NCI-H1930 (cell line): ENCODE measurements at places on chromosomes 7 and 10.

DNA sequence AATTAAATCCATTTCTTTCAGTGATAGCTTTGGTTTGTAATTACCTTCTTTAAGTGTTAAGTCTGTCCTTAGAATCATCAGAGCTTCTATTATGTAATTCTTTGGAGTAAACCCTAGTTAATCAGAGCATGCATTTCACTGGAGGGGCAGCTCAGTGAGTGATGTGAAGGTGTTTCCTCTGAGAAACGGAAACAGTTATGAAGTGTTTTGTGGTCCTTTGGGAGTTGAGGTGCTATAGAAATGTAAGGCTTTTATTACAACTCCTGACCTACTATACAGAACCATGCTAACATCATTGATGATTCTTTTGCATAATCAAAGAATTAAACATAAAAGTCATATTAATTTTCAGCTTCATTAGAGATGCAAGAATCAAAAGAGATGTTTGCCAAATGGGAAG, 141.5 kb downstream of the EXOC4 start:
- no peak for DNase-seq

DNA sequence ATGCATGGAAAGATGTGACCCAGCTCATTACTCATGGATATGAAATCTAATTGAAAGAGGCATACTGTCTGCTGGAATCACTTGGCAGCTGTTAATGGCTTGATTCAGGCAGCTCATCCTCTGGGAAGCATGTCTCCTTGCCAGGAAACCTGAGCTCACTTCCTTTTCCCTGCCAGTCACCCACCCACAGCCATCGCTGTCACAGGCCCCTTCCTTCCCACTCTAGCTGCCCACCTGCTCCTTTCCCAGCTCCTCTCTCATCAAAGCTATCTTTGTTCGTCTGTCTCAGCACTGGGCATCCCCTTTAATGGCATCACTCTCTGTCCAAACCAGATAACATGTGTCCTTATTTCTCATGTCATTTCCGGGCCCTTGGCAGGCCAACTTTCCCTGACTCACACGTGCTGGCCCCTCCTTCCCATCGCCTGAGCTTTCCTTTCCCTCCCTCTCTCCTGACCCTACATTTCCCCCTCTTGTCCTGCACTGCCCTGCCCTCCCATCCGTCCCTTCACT, 721.9 kb downstream of the TNS3 start:
- DNase-seq: no peak

- DNase-seq: no peak
These were observed 28.2 kb downstream of the ADARB2 start for GRCh38 chr10:1709161-1709560.

- no peak for DNase-seq
These were observed 32.5 kb upstream of the VWDE start for GRCh38 chr7:12436126-12436525.

DNA sequence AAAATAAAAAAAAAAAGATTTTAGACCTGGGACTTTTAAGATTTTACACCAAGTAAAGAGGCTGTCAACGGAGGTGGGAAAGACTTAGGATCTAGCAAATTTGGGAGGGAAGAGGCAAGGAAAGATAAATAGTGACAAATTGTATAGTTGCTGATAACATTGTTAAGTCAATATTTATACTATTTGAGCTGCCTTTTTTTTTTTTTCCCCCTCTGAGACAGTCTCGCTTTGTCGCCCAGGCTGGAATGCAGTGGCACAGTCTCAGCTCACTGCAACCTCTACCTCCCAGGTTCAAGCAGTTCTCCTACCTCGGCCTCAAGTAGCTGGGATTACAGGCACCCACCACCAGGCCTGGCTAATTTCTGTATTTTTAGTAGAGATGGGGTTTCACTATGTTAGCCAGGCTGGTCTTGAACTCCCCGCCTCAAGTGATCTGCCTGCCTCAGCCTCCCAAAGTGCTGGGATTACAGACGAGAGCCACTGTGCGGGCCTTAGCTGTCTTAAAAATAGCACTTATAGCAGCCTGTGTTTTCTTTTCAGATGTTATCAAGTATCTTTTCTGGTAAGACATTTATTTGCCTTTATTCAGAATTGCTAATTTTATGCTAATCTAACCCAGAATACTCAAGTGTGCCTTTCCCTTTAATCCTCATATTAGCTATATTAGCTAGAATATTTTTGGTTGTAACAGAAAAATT, 94.5 kb downstream of the MMRN2 start:
- DNase-seq: no peak

DNA sequence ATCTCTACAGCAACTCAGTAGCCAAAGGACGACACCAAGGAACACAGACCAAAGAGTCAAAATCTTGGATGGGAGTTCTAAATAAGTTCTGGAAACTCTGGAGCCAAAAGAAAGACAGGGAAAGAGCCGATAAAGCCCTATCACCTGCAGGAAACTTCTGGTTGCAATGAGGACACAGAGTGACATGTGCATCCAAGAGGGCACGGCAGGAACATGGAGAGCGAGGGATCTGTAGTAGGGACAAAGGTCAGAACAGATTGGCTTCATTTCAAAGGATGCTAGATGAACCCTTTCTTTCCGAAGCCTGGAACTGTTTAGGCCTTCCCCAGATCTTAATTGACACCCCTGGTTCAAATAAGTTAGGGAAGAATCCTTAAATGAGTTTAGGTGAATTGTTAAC, 39.5 kb downstream of the CACNA2D1 start:
- DNase-seq: no peak

- DNase-seq: peak; percentile 32
These were observed 367.7 kb downstream of the PHF14 start for GRCh38 chr7:11341285-11341944.

GRCh38 chr10:93639791-93640190, 27.5 kb downstream of the PDE6C start:
- no peak for DNase-seq

DNA sequence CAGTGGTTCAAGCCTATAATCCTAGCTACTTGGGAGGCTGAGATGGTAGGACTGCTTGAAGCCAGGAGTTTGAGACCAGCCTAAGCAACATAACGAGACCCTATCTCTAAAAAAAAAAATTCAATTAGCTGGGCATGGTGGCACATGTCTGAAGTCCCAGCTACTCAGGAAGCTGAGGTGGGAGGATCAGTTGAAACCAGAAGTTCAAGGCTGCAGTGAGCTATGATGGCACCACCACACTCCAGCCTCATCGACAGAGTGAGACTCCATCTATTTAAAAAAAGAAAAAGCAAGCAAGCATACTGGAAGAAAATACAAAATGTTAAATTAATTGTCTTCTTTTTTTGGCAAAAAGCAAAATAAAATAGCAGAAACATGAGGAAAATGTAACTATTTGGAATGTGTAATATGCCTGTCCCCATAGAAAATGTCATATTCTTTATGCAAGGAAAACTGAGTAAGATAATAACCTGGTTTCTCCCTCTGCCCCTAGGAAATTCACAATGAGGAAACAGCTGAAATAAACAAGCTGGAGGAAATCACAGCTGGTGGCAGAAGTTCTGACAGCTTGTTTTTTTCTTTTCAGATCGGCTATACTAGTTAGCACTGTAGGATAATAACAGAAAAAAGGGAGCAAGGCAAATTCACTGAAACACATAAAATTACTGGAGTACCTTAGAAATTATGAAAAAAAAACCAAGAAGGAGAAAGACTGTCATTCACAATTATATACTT, 48.5 kb downstream of the HERPUD2 start:
- no peak for DNase-seq

- DNase-seq: no peak
These were observed 13.6 kb downstream of the GPRIN2 start for GRCh38 chr10:46542567-46543465.

GRCh38 chr10:125000366-125001312, 58.7 kb downstream of the ZRANB1 start:
- DNase-seq: no peak

- no peak for DNase-seq
These were observed 334.1 kb upstream of the TPK1 start for GRCh38 chr7:145169908-145170307.

DNA sequence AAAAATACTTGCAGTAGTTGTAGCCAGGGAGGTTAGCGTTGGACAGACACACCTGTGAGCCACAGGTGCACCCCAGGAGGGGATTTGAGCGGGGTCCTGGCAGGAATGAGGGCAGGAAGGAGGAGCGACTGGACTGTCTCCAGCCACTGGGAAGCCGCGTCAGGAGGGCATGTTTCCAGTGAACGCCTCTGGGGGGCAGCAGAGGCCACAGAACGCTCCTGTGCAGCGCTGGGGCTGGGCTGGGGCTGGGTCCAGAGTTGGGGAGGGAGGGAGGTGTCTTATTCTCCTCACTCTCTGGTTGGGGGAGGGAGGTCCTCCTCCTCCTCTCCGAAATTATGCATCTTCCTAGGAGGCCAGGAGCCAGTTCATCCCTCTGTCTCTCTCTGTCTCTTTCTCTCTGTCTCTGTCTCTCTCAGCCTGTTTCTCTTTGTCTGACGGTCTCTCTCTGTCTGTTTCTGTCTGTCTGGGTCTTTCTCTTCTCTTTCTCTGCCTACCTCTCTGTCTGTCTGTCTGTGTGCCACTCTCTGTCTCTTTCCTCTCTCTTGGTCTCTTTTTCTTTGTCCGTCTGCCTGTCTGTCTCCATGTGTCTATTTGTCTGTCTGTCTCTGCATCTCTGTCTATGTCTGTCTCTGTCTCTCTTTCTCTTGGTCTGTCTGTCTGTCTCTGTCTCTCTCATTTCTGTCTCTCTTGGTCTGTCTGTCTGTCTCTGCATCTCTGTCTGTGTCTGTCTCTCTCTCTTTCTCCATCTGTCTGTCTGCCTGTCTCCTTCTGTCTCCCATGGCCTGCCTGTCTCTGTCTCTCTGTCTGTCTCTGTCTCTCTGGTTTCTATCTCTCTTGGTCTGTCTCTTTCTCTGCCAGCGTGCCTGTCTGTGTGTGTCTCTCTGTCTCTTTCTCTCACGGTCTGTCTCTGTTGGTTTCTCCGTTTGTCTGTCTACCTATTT, 9.9 kb upstream of the PSMG3 start:
- peak; percentile 42 for DNase-seq
